Karpas-422 (cell line): ENCODE measurements at places on chromosomes 5 and 9.
A peak's percentile ranks its signal among the peaks of the same experiment; 100 is the strongest.

DNA sequence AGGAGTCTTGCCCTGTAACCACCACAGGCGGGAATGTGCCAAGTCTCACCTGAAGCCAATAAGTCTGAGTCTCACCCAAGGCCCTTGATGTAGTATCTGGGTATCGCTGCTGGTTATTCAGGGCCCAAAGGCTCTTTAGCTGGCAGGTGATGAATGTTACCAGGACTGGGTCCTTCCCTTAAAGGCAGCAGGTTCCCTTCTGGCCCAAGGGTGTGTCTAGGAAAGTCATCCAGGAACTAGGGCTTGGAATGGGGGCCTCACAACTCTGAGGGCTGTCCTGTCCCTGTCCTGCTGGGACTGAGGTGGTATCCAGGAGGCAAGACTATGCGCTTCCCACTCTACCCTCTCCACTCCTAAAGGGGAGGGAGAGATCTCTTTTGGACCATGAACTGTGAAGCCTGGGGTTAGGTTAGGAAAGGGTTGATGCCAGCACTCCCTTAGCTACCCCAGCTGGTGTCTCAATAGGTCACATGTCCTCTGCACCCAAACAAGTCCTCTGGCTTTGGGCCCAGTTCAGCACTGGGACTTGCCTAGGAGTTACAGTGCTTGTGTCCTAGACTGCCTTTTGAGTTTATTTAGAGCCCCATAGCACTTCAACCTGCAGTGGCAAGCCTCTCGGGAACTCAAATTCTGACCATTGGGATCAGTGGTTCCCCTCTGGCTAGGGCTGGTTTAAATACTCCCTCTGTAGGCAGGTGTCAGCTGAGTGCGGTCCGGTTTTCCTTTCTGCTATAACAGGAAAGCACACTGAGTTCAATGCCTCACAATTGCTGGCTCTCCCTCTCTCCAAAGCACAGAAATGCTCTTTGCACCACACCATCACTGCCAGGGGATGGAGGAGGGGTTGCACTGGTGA is 22.5 kb upstream of the RANBP3L start:
- no peak for DNase-seq
- no peaks in the 10 kb centered on the region for H3K4me1 ChIP-seq
- H3K4me3 ChIP-seq, result no peak overlapping the region
- no peaks in the 10 kb centered on the region for H3K27me3 ChIP-seq
- H3K36me3 ChIP-seq, result no peaks in the 10 kb centered on the region

DNA sequence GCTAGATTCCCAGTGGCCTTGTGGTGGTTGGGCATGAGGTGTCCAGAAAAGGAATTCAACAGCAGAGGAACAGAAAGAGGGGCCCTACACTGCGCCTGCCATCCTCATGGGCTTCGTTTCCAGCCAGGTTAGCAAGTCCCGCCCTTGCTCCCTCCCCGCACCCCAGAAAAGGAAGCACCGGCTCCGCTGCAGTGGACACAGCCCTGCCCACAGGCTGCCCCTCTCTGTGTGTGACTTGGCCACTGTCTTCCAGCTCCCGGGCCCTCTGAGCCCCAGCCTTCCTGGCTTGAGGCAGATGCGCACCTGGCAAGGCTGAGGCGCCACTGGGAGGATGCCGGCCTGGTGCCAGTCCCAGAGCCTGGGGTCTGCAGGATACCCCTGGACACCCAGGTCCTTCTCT is 305.0 kb upstream of the IRX4 start:
- H3K36me3 ChIP-seq, result no peaks in the 10 kb centered on the region
- no peaks in the 10 kb centered on the region for H3K4me1 ChIP-seq
- H3K27ac ChIP-seq, result no peak overlapping the region

DNA sequence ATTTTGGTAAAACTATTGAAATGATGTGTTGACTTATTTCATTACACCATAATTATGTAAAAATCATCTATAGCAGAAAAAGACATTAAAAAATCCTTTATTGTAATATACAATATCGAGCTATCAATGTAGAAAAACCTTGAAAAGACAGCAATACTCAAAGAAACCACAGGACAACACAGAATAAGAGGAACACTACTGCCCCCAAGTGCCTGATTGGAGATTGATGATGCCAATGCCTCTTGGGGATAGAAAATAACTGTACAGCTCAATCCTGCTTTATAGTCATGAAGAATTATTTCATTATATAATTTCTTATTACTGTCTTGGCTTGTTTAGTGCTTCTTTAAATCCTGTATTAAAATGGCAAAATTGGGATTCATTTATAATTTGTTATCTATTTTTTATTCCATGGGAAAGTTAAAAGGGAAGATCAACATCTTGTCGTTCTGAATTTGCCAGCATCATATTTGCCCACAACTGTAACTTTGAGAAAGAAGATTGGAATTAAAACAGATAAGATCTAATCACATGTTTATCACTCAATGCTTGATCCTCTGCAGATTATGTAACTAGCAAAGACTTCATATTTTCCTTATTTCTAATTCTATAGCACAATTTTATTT is 337.5 kb downstream of the CDH9 start:
- DNase-seq, result peak; percentile 81
- H3K4me1 ChIP-seq, result no peaks in the 10 kb centered on the region
- H3K36me3 ChIP-seq, result no peaks in the 10 kb centered on the region
- H3K4me3 ChIP-seq, result no peak overlapping the region
- H3K27ac ChIP-seq, result no peak overlapping the region

GRCh38 chr5:32713770-32714381 is 2.8 kb downstream of the NPR3 start:
- no peaks in the 10 kb centered on the region for H3K36me3 ChIP-seq
- H3K4me1 ChIP-seq, result no peaks in the 10 kb centered on the region
- H3K4me3 ChIP-seq, result no peak overlapping the region

DNA sequence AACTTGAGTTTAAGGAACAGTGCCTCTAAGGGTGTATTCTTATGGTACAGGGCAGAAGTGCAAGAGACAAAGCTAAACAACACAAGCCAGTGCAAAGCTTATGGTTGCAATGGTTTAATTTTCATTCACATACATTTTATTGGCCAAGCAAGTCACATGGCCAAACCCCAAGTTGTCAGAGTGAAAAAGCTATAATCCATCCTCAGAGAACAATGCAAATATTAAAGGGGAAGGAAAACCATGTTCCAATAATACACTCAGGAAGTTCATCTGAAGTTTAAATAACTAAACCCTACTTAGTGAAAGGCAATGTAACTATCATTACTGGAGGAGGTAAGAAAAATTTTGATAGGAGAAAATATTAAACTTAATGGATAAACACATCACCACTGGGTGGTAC is 26.6 kb upstream of the TLR4 start:
- no peak overlapping the region for H3K27ac ChIP-seq
- H3K36me3 ChIP-seq, result no peaks in the 10 kb centered on the region
- no peak overlapping the region for H3K4me3 ChIP-seq
- no peaks in the 10 kb centered on the region for H3K27me3 ChIP-seq
- peaks cover 19% of the 10 kb centered on the region for H3K4me1 ChIP-seq

GRCh38 chr5:62342476-62342837 is 36.5 kb downstream of the KIF2A start:
- H3K36me3 ChIP-seq, result peaks cover 2% of the 10 kb centered on the region
- H3K27me3 ChIP-seq, result no peaks in the 10 kb centered on the region
- no peak overlapping the region for H3K4me3 ChIP-seq
- no peak for DNase-seq

GRCh38 chr9:22649384-22649783 is 202.8 kb downstream of the DMRTA1 start:
- H3K4me1 ChIP-seq, result no peaks in the 10 kb centered on the region
- DNase-seq, result no peak
- no peaks in the 10 kb centered on the region for H3K27me3 ChIP-seq
